Fibroblast of skin of left biceps (primary cell): ENCODE measurements at places on chromosomes 3 and 15.

- no peak for DNase-seq
These were observed 6.3 kb downstream of the RBM15B start for GRCh38 chr3:51397392-51397791.

DNA sequence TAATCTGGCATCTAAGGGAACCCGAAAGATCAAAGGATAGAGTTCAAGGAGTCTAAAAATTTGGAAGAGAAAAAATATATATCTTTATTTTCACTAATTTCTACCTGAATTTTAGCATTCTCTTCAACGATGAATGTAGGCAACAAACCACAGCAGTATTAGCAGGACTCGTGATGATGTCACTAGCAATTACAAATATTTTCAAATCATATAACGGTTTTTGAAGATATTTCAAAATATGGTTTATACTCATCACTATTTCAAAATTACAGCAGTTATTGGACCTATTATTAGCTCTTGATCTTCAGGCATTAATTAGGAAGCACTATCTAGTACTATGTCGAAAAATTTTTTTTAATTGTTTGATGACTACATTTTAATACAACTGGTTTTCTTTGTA is 27.0 kb upstream of the ANKDD1A start:
- no peak for DNase-seq

DNA sequence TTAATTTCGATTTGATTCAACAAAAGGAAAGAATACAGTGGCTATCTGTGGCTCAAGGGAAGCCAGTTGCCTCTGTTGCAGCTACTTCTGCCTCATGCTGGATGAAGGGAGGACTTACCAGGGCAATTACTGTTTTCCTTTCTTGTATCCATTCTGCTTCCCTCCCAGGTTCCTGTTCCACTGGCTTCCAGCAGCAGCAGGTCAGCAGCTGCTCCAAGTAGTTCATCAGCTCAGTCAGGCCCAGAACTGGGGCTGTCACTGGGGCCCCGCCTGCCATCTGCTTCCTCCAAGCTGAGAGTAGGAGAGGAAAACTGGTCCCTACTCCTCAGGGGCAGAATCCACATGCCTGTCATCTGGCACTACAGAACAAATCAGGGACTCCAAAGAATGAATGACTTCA is 48.6 kb upstream of the ULK4 start:
- no peak for DNase-seq

DNA sequence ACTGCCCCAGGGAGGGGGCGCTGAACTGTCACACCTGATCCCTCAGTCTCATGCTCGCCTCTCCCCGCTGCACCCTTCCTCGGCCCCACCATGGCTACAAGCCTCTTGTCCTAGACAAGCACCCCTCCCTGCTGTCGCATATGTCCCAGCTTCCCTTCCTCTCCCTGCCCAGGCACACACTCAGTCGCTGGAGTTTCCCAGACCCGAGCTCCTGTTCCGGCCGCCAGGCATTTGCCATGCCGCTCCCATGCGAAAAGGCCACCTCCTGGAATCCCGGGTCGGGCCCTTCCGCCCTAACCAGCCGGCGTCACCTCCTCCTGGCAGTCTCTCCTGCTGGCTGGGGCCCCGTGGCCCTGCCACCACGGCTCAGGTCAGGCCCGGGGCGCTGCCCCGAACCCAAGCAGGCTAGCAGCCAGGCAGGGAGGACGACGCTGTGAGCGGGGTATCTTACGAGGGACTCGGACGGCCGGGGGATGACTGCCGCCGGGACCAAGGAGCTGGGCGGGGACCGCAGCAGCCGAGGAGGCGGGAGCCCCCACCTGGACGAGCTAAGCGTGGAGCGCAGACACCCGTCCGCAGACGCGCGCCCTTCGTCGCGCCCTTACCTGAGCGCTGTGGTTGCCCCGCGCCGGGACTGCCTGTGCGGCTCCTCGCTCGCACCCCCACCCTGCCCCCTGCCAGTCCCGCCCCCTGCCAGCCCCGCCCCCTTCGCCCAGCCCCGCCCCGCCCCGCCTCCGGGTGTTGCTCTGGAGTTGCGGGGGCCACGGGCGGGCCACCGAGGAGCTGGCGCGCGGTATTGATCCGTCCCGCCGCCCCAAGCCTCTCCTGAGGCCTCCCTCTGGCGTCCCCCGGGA is at the start of gene ALS2CL:
TSS of gene ALS2CL (minus strand) at position 642 of the 854 bp plus-strand sequence. CDS start 4,239 bp downstream, outside the sequence.
- no peak for DNase-seq

DNA sequence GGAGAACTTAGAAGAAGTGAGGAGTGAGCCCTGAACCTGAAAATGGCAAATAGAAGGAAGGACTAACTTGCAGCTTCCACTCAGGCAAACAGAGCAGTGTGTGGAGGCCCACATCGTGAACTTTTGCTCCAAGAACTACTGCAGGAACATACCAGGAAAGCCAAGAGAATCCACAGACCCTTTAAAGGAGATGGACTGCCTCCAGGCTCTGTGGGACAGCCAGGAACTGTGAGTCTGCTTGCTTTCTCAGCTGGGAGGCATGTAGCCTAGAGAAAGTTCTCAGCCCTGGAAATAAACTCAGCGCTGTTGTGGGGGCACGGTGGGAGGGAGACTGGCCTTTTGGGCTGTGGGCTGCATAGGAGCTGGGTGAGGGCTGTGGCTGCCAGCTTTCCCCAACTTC is 93.0 kb downstream of the SNRK start:
- DNase-seq: no peak

GRCh38 chr3:55988905-55989304 is 479.4 kb downstream of the ERC2 start:
- DNase-seq: no peak

DNA sequence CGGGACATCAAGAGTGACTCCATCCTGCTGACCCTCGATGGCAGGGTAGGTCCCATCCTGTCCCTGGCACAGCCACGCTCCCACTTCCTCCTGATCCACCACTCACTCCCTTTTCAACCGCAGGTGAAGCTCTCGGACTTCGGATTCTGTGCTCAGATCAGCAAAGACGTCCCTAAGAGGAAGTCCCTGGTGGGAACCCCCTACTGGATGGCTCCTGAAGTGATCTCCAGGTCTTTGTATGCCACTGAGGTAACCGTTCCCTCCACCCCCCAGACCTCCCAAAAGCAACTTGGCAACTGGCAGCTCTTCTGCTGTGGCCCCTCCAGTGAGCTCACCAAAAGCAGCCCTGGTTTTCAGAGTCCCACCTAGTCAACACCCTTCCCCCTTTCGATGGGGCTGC is 9.4 kb downstream of the ANKRD63 start:
- no peak for DNase-seq

GRCh38 chr15:95267481-95267880 is 1036.1 kb downstream of the MCTP2 start:
- DNase-seq: no peak

- DNase-seq: no peak
These were observed 479.0 kb downstream of the AGBL1 start for GRCh38 chr15:86558686-86559085.

DNA sequence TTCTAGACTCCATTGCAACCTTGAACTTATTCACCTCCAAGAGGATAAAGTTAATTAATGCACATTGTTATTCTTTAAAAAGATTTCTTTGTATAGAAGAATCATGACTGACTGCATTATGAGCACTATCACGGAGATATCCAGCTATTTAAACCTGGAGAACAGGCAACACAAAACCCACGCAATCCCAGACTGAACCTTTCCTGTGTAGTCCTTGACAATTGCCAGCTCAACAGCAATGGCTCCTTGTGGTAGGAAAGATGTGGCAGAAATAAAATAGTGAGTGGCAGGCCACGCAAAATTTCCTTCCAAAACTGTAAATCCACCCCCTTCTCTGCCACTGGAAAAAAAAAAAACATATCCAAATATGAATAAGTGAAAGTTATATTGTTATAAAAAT is 573.7 kb downstream of the EPHB1 start:
- DNase-seq: no peak

DNA sequence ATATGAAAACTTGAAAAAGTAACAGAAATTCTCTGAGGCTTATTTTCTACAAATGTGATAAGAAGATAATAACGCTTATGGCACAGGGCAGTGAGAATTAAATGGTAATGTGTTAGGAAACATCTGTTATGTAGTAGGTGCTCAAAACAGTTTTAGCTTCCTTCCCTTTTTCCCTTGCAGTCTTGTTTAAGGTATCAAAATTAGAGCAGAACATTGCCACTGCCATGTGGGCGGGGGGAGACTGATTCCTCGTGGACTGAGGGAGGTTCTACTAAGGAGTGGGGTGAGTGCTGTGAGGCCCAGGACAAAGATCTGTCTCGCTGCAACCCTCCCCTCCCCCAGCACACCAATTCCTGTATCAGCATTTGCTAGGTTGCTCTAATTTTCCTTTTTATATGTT is 702.4 kb downstream of the TUSC7 start:
- no peak for DNase-seq

- DNase-seq: no peak
These were observed 33.8 kb downstream of the SCAP start for GRCh38 chr3:47441796-47442551.
